CD4-positive, alpha-beta memory T cell (primary cell): ENCODE measurements at places on chromosomes 3 and 15.

- no peak for DNase-seq
Observed at GRCh38 chr3:72724070-72724469, 124.2 kb downstream of the SHQ1 start.

GRCh38 chr3:139357899-139358298 lies 14.1 kb downstream of the MRPS22 start:
- DNase-seq = no peak

- DNase-seq = no peak
Observed at GRCh38 chr3:152319831-152320617, 51.3 kb downstream of the MBNL1 start.

GRCh38 chr15:98649472-98650416 lies 1.4 kb downstream of the IGF1R start:
- DNase-seq = peak; percentile 42

DNA sequence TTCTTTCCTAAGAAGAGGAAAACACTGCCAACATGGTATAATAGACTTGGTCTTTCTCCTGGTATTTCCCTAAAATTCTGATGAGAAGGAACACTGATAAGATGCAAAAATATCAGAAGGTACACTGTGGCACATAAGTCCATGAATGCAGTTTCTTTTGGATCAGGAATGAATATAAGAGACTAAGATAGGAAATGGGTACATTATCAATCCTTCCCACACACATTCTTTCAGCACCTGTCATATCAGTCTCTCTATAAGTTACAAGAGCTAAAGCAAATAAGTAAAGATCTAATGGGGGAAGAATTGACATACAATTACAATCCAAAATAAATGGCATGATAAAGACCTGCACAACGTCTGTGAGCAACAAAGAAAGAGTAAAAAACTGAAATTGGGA lies 1101.0 kb downstream of the ROBO2 start:
- DNase-seq = no peak

DNA sequence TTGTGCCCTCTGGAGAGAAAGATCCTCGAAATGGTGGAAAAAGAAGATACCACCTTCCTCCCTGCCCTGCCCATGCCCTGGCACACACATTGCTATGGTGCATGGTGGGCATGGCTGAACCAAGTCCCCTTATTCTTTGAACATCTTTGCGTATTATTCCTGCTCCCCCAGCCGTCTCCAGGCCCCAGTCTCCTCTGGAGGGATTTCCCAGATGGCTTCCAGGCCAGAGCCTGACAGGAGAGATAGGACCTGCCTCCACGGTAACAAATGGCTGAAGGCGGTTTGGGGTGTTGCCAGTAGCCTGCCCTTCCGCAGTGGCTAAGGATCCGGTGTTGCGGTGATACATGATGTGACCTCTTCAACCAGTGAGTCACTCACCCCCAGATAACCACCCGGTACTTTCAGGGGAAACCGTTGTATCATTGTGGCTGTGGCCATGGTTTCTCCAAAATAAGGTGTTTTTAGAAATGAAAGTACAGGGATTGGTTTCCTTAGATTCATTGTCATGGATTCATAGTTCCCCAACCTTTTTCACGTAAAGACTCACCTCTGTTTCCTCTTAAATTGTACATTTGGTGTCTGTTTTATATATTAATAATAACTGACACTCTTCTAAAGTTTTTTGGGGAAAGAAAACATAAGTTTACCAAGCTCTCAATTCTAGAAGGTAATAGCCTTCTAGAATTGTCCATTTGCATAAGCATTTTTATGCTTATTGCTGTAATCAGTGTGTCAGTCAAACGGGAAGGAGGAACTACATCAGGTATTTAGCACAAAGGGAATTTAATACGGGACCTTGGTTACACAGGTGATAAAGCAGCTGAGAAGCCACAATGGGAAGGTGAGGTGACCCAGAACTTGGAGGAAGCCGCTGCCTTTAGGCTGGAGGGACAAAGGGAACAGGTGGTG lies 25.9 kb downstream of the SMAD3 start:
- peak; percentile 69 for DNase-seq

- DNase-seq = no peak
Observed at GRCh38 chr15:58677426-58677825, 72.1 kb downstream of the ADAM10 start.

- DNase-seq = no peak
Observed at GRCh38 chr3:175386630-175387029, 527.5 kb downstream of the NAALADL2 start.

GRCh38 chr3:170598091-170598502 lies 12.2 kb upstream of the SLC7A14 start:
- no peak for DNase-seq

GRCh38 chr15:66472176-66472999 lies 25.2 kb downstream of the SNAPC5 start:
- peak; percentile 64 for DNase-seq

DNA sequence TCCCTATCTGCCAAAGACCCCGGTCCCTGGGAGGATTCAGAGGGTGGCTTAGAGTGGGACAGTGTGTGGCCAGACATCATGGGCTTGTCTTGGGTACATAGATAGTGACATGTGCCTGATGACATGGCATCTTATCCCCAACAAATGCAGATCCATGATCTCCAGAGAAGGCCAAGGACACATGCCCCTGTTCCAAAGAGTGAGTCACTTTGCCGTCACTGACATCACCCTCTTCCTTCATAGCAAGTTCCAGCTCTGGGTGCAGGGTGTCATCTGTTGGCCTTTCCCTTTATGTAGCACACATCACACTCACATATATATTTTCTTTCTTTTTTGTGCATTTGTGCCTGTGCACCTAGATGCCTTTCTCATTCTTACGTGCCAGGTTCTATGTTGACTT lies 350.5 kb downstream of the LRTM1 start:
- no peak for DNase-seq
